PC-9 (cell line): ENCODE measurements at places on chromosomes 12 and 14.

DNA sequence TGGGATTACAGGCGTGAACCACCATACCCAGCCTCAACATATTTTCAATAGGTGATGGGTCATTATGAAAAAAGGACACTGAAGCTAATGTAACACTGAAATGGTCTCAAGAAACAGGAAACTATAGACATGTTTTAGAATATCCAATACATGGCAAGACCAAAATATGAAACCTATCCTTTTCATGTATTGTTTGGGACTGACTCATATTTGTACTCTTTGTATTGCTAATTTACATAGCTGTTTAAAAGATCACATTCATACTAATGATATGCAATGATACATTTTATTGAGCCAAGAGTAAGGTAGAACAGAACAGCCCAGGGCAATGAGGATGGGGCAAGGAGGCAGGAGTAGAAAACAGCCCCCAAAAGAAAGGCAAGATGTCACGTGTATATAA is 32.6 kb downstream of the RESF1 start:
- no peak for DNase-seq

DNA sequence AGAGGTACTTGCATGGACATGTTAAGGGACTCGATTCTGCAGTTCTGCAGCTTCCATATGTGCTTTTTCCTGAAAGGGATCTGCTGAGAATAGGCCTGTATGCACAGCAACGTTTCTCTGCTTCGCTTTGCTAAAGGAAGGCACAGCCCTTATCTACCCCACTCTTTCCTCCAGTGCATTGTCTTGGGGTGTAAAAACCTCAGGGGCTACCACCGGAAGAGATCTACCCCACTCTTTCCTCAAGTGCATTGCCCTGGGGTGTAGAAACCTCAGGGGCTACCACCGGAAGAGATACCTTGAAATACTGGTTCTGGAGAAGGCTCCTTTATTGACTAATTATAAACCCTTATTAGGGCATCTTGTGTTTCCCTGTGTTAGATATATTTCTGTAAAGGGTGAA is 52.9 kb downstream of the SEL1L start:
- DNase-seq: no peak

DNA sequence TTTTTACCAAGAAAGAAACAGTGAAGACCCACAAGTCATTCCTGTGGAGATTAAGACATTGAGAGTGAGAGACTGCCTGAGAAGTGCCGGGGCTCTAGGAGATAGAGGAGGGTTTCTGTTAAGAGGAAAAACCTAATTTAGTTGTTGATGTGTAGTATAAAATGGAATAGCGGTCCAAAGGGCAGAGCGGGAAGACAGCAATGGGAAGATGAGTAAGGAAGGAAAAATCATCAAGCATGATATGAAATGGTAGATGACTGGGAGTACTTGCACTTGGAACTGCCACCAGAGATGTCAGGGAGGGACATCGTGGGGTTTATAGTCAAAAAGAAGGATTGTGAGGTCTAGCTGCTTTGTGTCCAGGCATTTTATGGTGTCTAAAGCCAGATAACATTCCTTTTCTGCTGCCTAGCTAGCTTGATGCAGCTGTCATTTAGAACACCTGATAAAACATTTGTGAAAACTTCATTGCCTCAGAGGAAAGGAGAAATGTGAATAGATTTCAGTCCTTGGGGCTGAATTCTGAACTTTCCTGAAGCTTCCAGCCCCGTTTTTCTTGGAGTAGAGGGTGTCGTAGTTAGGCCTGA is 20.1 kb upstream of the PSEN1 start:
- no peak for DNase-seq

GRCh38 chr12:50536831-50537537 is 32.2 kb downstream of the DIP2B start:
- no peak for DNase-seq

DNA sequence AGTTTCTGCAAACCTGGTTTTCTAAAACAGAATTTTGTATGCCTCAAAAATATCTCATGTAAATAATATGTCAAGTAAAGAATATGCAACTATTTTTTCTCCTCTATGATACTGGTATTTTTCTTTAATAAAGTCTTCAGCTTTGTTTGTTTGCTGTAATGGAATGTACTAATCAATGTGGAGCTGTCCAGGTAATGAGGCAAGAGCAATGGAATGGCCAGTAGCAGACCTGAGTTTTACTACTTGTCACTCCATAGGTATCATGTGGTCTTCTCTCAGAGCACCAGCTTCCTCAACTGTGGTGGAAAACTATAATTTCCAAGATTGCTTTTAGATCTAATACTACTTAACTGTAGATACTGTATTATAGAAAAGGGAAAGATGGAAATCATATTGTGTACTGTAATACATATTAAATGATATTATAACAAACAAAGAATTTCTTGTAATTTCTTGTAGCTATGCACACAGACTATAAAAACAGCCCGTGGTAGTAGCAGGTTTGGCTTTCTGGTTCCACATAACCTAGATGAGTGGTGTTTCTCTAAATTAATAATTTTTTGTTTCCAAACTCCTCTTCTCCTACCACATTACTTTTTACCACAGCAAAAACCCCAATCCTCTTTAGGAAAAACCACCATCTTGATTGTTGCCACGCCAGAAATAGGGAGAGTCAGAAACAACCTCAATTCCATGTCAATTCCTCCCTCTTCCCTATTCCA is 70.6 kb downstream of the KIF21A start:
- DNase-seq: no peak

DNA sequence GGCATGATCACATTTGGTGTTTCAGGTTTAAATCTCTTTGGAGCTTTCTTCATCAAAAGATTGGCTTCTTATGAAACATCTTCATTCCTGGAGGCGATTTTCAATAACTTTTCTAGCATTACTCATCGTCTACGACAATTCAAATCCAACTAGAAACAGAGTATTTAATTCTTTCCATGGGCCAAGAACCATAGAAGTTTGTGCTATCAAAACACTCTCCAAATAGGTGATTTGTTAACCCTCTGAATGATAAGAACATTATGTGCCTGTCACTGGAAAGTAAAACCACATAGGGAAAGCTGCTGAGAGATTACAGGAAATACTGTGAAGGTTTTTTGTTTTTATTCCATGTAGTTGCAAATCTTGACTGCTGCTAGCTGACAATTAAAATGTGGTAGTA is 6.9 kb upstream of the DCN start:
- DNase-seq: no peak

GRCh38 chr14:69675245-69675583 is 63.8 kb downstream of the SUSD6 start:
- DNase-seq: no peak

DNA sequence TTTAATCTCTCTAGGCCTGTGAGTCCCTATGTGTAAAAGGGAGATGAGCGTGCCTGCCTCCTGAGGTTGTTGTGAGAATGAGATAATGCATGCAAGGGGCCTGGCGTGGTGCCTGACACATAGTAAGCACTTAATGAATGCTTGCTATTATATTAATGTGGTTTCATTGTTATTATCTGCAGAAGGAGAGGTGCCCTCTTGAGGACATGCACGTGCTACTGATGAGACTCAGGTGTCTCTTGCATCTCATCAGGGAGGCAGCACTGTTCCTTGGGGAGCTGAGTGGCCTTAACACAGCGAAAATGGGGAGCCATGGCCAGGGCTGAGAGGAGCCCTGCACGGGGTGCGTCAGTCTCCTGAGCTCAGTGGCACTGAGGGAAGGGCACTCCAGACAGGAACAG is 29.9 kb upstream of the BCDIN3D start:
- no peak for DNase-seq

DNA sequence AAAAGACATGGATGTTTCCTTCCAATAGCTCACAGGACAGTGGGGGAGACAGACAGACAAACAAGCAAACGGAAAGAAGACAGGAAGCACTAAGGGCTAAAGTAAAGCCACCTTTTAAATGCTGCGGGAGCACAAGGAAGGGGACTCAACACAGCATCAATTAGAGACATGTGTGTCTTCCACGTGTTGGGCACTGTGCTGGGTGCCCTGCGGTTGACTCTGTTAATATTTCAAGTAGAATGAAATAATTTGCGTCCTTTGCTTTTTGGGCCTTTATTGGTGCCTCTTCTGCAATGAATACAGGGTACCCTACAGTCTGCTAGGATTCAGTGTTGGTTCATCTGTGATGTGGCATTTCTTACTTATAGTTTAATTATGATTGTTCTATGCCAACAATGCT is 90.9 kb upstream of the CPM start:
- no peak for DNase-seq

DNA sequence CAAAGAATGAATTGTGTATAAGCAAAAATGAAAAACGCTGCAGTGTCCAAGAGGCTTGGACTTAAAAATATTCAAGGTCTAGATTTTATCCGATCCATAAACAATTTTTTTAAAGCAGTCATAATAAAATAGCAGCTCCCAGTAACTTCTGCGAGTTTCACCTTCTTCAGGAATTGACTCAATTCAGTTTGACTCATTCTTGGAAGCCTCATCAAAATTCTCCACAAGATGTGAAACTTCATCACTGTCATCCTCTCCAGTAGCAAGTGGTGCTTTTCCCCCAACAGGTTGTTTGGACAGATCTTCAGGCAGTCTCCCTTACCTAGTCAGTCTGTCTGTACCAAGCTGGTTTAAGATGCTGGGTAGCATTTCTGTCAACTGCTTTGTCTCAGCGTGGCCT is 93.5 kb upstream of the FOXG1 start:
- no peak for DNase-seq

GRCh38 chr12:45278447-45278846 is 62.6 kb downstream of the ANO6 start:
- DNase-seq: no peak

- DNase-seq: no peak
These were observed 7.5 kb downstream of the LAG3 start for GRCh38 chr12:6779708-6780432.

GRCh38 chr12:7750350-7750749 is 3.2 kb upstream of the CLEC4C start:
- no peak for DNase-seq

DNA sequence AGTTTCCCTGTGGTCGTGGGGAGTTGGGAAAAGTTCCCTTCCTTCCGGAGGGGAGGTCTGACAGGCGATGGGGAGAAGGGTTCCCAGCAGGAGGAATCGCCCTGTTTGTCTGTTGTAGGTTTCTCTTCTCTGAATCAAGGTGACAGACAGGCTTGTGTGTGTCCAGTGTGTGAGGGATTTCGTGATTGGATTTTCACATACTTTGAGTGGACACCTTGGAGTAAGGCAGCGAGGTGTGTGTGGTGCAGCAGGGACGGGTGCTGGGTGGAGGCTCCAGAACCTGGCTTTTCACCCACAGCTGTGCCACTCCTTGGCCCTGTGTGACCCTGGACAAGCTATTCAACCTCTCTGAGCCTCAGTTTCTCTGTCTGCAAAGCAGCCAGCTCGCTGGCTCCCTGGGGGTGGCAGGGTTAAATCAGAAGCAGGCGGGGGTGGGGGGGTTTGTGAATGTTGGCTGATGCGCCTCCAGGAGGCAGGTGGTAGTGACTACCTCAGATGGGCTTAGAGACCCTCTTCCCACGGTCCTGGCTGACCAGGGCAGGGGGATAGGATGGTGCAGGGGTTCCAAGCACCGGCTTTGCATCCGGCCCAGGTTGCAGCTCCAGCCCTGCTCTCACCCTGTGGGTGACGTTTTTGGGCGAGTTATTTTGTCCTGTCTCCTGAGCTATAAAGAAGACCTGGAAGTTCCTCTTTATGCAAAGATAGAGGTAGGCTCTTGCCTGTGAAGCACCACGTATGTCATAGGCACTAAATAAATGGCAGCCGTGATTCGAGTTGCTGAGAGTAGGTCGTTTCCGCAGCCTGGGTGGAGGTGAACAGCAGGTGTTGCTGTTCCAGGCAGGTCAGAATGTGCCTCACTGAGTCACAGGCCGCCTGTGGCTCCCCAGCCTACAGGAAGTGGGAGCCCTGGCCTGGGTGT is 679 bp downstream of the BDKRB2 start:
- DNase-seq: no peak

- no peak for DNase-seq
These were observed 139.2 kb downstream of the KIF26A start for GRCh38 chr14:104277416-104278213.

DNA sequence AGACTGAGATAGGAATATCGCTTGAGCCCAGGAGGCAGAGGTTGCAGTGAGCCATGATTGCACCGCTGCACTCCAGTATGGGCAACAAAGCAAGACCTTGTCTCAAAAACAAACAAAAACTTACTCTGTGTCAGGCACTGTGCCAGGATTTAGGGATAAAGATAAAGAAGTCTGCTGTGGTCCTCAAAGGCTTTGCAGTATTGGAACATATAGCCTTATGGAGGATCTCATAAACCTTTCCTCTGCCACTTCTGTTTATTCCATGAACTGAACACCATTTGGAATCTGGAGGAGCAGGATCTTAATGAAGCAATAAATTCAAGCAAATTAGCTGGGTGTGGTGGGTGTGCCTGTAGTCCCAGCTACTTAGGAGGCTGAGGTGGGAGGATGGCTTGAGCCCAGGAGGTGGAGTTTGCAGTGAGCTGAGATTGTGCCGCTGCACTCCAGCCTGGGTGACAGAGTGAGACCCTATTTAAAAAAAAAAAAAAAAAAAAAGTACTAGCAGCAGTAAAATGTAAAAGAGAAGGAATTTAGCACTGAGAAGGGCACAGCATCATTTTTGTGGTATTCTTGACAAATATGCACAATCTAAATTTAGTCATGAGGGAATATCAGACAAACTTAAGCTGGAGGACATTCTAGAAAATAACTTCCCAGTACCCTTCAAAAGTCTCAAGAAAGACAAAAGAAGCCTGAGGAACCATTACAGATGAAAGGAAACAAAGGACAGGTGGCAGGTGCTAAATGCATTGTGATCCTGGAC is 27.1 kb downstream of the BMAL2 start:
- DNase-seq: no peak

DNA sequence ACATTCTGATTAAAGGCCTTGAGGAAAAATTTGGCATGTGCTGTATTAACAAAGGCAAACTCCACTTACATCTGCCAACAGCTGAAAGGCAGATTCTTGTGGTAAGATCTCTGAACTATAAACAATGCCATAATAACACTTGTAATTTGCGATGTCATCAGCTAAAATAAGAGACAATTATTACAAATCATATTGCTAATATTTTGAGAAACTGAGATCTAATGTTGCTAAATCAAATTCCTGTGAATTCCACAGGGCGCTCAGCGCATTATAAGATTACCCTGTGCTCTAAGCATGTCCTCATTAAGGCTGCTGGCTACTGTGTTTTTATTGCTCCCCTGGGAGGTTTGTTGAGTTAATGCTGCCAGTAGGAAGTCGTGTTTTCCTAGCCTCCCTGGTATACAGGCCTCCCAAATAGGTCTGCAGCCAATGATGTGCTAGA is 244.8 kb downstream of the DACT1 start:
- no peak for DNase-seq
